Effector CD4-positive, alpha-beta T cell (primary cell): ENCODE measurements at places on chromosomes 5 and 9.

- no peak for DNase-seq
These were observed 2.5 kb downstream of the KCNT1 start for GRCh38 chr9:135704483-135704882.

DNA sequence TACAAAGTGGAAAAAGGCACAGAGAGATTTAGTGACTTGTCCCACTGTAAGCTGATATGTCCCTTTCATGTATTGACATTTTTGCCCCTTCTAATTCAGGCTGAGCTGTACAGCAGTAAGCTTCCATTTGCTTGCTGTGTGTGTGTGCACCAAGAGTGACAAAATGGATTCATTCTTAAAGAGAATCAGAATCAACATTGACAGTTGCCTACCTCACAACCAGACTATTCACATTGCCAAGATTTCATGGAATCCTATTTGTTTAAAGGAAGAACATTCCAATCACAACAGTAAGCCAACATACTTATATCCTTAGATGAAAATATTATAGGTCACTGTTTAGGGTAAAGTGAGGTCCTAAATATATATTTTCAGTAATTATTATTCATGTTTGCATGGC, 102.6 kb downstream of the TMEM232 start:
- no peak for DNase-seq

DNA sequence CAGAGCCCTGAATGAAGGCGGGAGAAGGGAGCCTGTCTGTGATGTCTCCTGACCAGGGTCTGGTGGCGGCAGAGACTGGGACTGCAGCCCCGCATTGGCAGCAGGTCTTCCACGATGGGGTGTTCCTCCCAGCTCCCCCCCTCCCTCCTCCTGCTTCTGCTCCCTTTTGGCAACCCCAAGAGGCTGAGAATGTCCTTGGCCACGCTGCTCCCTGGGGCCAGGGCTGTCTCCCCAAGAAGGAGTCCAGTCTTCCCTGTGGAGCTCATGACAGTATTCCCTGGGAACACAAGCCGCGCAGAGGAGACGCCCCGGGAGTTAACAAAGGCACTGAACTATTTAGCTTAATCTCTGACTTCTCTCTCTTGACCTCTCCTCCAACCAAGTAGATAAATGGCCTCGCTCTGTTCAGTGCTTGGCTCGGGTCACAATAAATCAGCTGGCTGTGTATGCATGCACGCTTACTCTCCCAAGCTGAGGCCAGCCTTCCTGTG, 84.0 kb upstream of the NEURL1B start:
- no peak for DNase-seq

GRCh38 chr5:139659695-139660101, 11.5 kb downstream of the CXXC5 start:
- DNase-seq, result no peak
